Activated naive CD4-positive, alpha-beta T cell treated with Interleukin-2 at 50 U/mL for 16 hours (primary cell): ENCODE measurements at places on chromosomes 11 and 22.

DNA sequence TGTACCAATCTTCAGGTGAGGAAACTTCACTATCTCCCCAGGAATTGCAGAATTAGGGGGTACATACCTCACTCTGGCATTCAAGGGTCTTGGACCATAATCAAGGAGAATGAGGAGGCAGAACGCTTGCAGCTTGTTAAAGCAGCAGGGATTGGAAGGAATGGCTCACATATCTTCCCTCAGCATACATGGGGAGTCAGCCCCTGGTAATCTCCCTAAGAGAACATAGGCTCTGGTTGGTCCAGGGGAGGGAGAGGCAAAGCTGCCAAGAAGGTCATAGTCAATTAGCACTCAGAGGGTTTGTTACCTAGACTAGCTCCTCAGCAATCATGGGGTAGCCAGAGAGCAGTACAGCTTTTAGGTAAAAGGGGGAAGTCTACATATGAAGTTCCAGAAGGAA, 256.8 kb downstream of the INSC start:
- DNase-seq: no peak

DNA sequence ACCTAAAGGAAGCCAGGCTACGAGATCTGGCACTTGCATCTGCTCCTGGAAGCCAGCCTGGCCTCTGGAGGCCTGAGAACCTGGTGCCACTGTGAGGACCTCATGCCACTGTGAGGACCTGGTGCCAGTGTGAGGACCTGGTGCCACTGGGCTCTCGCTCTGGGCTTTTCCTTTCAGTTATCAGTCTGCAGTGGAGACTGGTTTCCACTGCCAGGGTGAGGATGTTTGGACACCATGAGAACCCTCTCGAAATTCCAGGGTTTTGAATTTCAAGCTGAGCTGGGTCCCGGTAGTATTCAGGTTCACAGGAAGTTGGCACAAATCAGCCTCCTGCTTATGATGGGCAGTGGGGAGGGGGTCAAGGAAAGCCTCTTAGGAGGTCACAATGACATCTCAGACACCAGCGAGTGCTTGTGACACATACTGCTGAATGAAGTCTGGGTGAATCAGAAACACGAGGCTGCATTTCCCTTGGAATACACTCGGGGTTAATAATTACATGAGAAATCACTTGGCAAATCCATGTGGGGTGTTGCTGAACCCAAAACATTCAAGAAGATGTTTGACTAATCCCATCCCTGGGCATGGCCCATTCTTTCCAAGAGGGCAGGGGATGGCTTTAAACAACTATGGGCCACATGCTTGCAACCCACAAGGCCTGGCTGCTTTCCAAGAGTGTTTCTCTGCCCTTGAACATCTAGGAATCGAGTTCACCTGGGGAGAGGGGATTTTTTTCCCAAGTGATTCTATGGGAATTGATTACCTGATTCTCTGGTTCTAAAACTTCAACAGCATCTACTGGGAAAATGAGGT, 60.2 kb downstream of the LINC01488 start:
- DNase-seq: no peak

- no peak for DNase-seq
These were observed 7.7 kb downstream of the BLID start for GRCh38 chr11:122108192-122108799.

DNA sequence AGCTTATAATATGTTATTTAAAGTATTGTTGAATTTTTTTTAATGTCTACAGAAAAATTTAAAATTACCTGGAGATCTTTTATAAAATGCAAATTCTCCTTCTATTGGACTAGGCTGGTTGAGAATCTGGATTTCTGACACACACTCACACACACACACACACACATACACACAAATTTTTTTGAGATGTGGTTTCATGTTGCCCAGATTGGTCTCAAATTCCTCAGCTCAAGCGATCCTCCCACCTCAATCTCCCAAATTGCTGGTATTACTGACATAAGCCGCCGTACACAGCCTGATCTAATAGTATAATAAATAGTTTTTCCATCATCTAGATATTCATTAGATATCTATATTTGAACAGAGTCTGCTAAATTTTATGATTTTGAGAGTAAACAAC, 4.5 kb upstream of the RFPL1 start:
- no peak for DNase-seq

DNA sequence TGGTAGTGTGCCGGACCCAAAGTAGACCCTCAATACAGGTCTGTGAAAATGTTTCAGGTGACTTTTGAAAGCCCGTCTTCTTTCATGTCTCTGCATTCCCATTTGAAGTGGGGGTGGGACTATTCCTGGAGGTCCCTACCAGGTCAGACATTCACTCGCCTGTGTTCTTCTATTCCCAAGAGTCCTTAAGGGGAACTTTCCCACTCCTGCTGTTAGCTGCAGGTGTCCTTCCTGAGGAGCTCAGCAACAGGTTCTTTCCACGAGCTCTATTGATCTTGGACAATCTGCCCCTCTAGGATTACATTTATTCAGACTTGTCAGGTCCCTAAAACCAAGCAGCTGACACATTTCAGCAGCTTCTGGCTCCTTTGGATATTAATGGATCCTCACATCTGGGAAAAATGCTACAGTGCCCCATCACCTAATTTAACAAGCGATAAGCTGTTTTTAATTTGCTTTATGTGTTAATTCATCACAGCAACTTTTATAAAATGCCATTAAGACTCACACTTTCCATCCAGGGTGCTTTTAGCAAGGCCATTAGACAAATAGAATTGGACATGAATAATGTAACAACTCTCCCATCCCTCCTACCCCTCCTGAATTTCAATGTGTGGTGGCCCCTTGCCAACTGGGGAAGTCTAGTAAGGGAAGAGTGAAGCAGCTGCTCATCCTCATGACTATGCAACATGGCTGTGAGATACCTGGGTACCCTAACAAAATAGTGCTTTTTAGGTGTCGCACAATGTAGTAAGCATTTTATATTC, 259.5 kb upstream of the CCDC90B start:
- no peak for DNase-seq

DNA sequence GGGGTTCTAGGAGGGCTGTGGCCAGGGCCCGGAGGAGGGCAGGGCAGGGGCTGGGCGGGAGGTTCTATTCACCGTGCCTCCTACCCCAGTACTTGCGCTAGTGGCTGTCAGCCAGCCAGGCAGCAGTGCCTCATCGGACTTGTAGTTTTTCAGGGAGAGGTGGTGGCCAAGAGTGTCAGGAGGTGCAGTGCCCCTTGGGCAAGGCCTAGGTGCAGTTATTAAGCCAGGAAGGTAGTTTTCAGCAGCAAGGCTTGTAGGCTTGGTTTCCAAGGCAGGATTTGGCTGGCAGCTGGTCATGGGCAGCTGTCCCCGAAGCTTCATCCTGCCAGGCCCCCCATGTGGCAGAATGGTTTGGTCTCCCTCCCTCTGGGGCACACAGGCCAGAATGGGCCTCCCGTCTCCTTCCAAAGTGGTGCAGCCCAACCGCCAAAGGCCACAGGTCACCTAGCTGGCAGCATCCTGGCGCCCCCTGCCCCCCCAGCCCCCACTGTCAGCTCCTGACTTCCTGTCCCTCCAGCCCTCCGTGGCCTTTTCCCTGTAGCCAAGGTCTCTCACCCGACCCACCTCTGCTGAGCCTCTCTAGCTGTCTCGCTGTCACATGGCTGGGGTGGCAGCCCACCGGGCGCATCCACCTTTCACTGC, 8.5 kb downstream of the CCDC88B start:
- DNase-seq: no peak

DNA sequence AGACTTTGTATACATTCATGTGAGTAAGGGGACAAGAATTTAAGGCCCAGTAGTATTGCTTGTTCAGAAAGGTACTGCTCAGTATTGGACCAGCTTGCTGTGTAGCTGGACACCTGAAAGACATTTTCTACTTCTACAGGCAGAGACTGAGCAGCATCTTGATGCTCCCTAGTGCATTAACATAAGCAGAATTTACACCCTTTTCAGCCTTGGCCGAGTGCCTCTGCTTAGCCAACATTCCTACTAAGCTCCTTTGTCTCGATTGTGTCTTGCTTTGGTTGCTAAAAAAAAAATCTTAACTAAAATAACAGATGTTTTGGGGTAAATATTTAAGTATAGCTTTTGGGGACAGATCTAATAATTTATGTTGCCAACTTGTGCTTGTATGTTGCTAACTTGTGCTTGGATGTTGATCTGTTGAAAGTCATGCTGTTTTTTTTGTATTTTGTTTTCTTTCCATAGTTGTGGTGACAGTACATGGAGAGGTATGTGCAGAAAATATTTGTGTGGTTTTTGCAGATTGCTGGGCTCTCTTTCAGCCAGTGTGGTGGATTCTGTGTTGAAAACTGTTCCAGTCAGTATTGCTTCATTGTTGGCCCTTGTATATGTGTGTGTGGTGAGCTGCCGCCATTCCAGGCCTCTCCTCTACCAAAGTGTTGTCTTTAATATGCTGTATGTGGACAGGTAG, 3.7 kb downstream of the PTS start:
- DNase-seq: no peak

DNA sequence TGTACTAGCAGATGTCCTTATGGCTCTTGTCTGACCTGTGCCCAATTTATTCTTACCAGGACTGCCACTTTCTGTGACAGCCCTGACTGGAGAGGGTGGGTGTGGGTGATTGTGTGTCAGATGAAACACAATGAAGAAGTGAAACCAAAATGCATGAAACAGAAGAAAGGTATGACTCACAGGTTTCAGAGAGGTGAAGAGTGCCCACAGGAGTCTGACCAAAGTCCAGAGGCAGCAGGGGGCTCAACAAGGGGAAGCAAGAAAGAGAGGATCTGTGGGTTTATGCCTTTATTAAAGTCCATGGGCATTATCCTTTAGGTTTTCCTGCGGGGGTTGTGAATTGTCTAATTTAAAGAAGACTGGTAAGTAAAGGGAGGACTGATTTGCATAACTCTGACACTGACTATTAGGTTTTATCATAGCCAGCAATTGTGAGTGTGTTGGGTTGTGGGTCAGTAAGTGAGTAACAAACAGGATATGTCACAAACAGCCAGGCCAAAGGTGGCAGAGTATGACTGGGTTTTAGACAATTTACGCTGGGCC, 3.9 kb upstream of the OR4C6 start:
- DNase-seq: no peak

DNA sequence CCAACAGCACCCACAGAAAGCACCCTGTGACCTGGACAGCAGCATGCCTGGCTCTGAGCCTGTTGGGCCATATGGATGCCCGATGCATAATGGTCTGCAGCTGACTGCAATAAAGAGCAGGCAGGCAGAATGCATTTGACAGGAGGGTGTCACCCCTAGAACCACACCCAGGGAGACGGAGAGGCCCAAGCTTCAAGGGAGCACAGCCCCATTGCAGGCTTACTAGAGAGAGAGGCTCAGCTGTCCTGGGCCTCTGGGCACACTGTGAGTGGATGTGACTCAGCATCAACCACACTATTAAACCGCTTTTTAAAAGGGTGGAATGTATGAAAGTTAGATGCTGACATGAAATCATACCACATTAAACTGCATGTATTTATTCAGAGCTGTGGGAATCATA, 365.3 kb downstream of the CTTN start:
- no peak for DNase-seq
